ENCODE measurements at places on chromosomes 7 and 10.

GRCh38 chr10:36872702-36873393, 252.6 kb upstream of the ANKRD30A start:
- DNase-seq, result no peak

- DNase-seq, result peak; percentile 47
Measured at GRCh38 chr10:49609283-49610113, 612 bp upstream of the SLC18A3 start.

GRCh38 chr10:96921655-96922054, 89.6 kb downstream of the LCOR start:
- no peak for DNase-seq

- no peak for DNase-seq
Measured at GRCh38 chr7:451255-452225, 68.1 kb downstream of the PDGFA start.

DNA sequence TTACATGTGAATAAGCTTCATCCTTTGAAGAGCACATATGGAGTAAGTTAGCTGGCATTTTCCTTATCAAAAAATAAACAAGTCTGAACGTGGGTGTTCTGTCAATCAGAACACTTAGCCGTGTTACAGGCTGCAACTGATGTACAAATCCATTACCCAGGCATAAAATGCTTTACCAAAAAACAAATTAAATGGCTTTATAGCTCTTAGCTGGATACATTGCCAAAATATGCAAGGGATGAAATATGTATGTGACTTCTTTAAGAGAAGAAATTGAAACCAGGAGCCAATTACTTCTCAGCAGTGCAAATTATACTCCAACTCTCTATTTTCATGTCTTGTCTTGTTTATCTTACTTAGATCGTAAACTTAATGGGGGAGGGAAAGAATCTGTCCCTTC, 214.8 kb downstream of the DGKB start:
- DNase-seq, result no peak

GRCh38 chr10:3395458-3395861, 222.9 kb upstream of the PITRM1 start:
- DNase-seq, result no peak

GRCh38 chr7:70598976-70599375, 533.0 kb upstream of the GALNT17 start:
- peak; percentile 92 for DNase-seq

DNA sequence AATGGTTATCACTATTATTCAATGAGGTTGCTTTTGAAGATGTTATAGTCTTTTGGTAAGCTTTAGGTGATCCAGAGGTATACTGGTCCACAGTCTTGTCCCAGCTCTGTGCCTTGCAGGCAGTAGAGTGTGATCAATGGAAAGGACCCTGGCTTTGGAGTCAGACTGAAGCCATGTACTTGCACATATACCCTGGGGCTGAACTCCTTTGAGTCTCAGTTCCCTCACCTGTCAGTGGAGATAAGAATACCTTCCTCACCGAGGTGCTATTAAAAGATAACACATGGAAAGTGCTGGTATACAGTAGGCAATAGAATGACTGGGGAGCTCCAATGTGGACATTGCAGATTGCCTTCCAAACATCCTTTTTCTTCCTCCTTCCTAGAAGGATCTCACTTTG, 16.0 kb upstream of the PDLIM1 start:
- DNase-seq, result no peak

DNA sequence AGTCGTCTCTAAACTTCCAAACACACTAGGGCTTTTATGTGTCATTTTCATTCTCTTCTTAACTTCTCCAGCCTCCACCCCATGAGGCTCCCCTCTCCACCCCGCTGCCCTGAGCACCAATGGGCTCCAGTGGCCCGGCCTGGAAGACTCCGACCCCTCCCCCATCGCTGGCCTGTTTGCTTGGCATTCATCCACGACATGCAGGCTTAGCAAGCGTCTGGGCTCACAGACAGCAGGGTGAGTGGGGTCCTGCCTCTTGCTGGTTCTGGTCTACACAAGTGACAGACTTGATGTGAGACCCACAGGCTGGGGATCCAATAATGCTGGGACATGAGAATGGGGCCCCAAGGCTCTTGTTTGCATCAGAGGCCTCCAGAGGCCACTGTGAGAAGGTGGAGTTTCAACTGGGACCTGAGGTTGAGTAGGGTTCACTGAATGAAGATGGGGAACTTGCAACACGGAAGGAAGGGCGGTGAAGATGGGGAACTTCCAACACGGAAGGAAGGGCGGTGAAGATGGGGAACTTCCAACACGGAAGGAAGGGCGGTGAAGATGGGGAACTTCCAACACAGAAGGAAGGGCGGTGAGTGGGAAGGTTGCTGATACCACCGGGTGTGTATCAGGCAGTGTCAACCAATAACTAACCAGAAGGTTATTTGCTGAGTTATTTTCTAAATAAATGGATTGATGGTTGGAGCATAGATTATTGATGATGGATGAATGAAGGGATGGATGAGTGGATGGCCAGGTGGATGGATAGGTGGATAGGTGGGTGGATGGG, 14.0 kb downstream of the KNDC1 start:
- DNase-seq, result no peak
